ENCODE measurements at places on chromosomes 4 and X. TPM values are rescaled to one million over a fixed set of nuclear protein-coding genes. Genes with fewer than 3 reads are reported as not detected.

The SLC10A3 gene
- 9.0 TPM for total RNA-seq

DNA sequence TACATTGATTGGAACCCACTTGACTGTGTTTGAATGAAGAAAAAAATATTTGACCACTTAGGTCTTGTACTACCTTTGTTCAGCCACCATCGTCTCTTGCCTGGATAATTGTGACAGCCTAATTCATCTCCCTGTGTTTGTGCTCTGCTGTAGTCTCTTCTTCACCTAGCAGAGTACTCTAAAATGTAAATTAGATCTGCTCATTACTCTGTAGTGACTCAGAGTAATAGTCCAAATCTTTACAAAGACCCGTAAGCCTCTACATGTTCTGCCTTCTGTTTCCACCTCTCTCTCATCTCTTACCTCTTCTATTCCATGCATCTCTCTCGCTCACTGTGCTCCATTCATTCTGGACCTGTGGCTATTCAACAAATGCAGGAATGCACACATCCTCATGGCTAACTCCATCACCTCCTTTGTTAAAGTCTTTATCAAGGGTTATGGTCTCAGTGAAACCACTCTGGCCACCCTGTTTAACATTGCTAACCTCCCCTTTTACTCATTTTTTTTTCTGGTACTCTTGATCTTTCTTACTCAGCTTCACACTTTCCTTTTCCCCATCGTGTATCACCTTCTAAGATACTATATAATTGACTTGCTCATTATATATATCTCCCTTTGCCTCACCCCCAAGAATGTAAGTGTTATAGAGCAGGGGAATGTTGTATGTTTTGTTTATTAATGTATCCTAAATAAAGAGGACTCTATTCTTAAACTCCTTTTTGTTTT lies 98.4 kb downstream of the STIM2 start:
- DNase-seq: no peak

DNA sequence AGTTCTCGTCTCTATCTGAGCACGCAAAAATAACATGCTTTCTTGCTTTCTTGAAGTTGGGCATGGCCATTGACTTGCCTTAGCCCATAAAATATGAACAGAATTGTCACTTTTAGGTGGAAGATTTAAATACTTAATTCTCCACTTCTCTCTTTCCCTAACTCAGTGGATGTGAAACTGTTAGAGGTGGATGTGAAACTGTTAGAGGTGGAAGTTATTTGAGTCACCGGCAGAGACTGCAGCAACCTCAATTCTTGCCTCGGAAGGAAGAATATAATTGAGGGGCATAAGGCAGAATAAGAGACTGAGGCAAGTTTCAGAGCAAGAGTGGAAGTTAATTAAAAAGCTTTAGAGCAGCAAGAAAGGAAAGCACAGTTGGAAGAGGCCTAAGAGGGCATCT lies 2.8 kb upstream of the PARM1 start:
- no peak for DNase-seq

DNA sequence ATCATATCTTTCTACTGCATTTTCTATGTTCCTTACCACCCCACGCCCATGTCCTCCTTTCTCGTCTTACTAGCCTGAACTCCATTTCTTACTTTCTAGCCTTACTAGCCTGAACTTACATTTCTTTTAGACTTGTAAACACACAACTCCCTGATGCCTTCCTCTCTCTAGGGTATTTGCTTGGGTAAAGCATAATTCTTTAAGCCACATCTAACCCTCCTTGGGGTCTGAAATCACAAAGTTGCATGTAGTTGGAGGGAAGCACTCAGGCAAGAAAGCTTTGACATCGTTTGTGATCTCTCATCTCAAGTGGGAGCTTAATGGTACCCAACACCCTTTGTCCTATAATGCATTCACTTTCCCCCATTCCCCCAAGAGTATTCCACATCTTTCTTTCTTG lies 124.4 kb downstream of the SPOCK3 start:
- DNase-seq: no peak

GRCh38 chrX:117147249-117147648 lies 684.5 kb upstream of the CT83 start:
- no peak for DNase-seq

- DNase-seq: no peak
Measured at GRCh38 chr4:52883707-52884669, 21.9 kb downstream of the RASL11B start.

The GAK gene
- 45.2 TPM for total RNA-seq

The HSFX3 gene
- total RNA-seq: not detected

DNA sequence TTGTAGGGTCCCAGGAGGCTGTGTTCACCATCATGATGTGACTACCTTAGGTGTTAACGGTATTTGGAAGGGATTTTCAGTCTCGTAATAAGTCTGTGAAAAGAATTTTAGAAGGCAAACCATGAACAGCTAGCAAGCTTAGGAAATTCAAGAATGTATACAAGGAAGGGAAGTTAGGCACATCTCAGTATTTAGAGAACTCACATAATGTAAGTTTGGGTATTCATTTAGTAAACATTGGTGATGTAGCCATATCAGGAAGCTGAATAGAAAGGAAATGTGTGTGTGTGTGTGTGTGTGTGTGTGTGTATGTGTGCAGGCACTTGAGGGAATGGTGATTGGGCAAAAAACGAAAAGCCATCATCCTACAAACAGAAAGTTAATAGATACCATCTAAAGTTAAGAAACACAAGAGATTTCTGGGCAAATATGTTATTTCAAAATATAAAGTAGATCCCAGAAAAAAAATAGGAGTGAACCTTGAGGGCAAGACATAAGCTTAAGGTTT lies 34.7 kb upstream of the PRKX start:
- no peak for DNase-seq
